Inflammatory macrophage (primary cell): ENCODE measurements at places on chromosomes 5 and 9.
A peak's percentile ranks its signal among the peaks of the same experiment; 100 is the strongest.

GRCh38 chr5:106085136-106085535 is 1585.6 kb downstream of the EFNA5 start:
- DNase-seq, result no peak

DNA sequence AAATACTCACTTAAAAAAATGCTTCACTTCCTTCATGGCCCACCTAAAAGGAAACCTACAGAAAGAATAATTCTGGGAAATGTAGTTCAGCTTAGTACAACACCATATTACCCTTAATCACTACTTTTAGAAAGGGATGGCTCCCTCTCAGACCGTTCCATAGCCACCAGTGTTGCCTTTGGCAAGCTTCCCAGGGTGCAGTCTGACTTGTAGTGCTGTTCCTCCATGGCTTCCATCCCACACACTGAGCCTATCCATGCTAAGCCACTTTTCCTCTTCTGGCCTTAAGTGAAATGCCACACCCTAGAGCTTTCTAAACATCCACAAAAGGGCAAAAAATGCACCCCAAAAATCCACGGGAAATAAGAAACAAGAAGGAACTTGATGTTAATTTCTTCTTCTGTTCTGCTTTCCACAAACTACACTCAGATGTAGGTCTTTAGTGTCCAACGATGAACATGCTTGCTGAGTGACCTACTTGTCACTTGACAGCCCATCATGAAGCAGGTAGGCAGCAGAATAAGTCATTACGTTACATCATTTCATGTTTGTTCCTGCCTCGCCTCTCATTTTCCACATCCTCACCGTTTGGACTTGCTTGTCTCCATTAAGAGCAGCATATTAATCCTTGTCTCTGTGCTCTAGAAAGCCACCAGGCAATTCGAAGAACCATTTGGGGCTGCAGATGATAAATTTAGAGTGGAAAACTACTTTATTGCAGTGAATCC is 391.1 kb upstream of the GRAMD2B start:
- DNase-seq, result no peak

GRCh38 chr9:1051210-1051583 is 1.0 kb downstream of the DMRT2 start:
- no peak for DNase-seq

DNA sequence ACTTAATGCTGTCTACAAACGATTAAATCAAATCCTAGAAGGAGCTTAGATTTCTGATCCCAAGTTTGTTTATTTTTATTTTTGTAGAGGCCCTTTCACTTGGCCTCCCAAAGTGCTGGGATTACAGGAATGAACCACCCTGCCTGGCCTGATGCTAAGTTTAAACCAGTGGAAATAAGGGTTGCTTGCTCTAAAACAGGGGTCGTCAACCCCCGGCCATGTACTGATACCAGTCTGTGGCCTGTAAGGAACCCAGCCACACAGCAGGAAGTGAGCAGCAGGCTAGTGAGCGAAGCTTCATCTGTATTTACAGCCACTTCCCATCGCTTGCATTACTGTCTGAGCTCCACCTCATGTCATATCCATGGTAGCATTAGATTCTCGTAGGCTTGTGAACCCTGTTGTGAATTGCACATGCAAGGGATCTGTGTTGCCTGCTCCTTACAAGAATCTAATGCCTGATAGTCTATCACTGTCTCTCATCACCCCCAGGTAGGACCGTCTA is 11.4 kb downstream of the TTC1 start:
- no peak for DNase-seq

GRCh38 chr5:93580927-93581445 is at the start of gene NR2F1-AS1:
NR2F1-AS1 (minus strand) TSS chr5:93581219.
- no peak for DNase-seq

- no peak for DNase-seq
Measured at GRCh38 chr5:124289130-124289529, 457.3 kb downstream of the ZNF608 start.

- no peak for DNase-seq
Measured at GRCh38 chr9:85020791-85021190, 351.3 kb downstream of the NTRK2 start.

- no peak for DNase-seq
Measured at GRCh38 chr5:68237715-68238114, 22.2 kb downstream of the PIK3R1 start.

- DNase-seq, result peak; percentile 15
Measured at GRCh38 chr5:891837-892393, 686 bp downstream of the BRD9 start.

- no peak for DNase-seq
Measured at GRCh38 chr9:138114501-138115245, 237.1 kb downstream of the CACNA1B start.

DNA sequence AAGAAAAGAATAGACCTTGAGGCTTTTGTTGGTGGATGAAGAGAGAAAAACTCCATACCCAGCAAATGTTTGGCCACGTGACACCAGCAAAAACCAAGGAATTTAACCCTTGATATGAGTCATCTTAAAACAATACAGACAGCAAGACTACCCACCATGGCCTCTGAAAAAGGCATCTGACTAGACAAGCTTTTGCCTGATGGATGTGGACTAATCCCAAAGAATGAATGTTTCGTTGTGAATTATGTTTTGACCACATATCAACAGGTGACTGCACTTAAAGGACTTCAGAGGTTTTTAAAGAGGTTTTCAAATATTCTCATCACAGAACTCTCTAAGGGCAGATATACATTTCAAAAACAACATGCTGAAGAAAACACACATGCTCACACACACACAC is 33.0 kb upstream of the SLC1A3 start:
- no peak for DNase-seq

DNA sequence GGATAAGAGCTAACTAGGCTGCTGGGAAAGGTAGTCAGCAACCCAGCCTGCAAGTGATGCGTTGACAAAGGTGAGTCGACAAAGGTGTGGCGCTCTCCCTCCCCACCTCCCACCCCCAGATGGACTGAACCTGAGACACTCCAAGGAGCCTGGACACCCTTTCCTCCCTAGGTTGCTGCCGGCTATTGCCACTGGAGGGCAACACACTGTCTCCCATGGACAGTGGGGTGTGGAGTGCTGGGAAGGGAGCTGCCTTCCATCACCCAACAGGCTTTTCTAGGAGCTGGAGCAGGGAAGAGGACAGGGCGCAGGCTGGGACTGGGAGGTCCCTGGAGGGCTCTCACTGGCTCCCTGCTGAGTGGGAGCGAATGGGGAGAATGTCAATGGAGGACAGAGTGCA is 75.4 kb upstream of the ARAP3 start:
- no peak for DNase-seq

DNA sequence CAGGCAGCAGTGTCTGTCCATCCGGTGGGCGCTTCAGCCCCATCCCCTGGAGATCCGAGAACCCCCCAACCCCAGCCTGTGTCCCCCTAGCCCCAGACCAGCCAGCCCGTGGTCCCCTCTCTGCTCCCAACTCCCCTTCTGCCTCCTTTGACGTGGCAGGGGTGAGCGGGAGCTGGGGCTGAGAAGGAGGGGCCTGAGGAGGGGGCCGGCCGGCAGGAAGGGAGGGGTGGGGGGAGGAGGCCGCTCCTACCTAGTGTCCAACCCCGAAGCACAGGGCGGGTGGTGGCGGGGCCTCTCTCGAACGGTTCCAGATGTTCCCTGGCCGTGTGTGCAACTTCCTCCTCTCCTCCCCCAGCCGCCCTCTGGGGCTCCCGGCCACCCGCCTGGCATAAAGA is 31.0 kb downstream of the GOLGA2 start:
- DNase-seq, result peak; percentile 64

- no peak for DNase-seq
Measured at GRCh38 chr5:124796495-124796894, 50.1 kb upstream of the ZNF608 start.

DNA sequence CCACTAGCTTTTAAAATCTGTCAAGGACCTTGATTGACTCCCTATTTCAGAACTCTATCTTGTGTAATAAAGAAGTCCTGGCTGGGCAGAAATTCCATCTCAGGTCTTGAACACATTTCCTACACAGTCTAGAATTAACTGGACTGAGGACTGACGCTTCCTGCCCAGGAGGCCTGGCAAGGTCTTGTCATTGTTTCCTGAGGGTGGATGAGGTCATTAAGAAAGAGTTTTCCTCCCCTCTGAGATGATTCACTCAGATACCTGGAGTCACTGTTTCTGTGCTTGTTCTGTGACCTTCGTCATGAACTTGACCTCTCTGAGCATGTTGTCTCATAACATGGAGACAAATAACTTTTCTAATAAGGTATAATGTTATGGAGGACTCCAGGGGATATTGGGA is 10.0 kb downstream of the MTAP start:
- DNase-seq, result no peak

GRCh38 chr5:98775246-98776065 is 2.0 kb downstream of the RGMB start:
- DNase-seq, result no peak

GRCh38 chr5:96196890-96197289 is 235.2 kb upstream of the ELL2 start:
- DNase-seq, result peak; percentile 51

DNA sequence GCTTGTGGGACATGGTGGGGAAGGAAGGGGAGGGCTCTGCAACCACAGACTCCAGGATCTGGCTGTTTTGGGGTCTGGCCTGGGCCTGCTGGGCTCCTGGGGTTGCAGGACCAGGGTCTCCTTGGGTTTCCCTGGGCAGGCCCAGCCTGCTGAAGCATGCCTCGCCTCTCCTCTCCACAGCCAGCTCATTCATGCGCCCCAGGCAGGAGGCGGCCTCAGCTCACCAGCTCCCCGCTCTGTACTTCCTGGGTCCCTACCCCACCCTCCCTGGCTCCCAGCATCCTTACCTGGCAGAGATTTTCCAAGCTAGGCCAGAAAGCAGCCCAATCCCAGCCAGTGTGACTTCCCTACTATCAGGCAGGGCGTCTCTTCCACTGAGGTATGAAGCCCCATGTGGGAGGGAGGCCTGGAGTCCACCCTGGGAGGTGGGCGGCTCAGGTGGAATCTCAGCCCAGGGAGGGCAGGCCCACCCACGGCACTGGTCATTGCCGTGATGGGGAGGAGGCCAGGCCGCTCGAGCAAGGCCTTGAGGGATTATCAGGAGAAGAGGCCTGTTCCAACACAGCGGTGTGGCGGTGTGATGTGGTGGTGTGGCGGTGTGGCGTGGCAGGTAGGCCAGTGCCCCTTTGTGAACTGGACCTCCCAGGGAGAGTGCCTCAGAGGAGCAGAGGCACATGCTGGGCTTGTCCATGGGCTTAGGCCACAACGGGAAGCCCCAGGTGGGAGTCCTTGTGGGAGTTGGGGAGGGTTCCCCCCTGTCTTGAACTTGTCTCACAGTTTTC is 103.4 kb downstream of the DAB2IP start:
- DNase-seq, result no peak

GRCh38 chr9:89611425-89611824 is 6.6 kb downstream of the GADD45G start:
- DNase-seq, result no peak

DNA sequence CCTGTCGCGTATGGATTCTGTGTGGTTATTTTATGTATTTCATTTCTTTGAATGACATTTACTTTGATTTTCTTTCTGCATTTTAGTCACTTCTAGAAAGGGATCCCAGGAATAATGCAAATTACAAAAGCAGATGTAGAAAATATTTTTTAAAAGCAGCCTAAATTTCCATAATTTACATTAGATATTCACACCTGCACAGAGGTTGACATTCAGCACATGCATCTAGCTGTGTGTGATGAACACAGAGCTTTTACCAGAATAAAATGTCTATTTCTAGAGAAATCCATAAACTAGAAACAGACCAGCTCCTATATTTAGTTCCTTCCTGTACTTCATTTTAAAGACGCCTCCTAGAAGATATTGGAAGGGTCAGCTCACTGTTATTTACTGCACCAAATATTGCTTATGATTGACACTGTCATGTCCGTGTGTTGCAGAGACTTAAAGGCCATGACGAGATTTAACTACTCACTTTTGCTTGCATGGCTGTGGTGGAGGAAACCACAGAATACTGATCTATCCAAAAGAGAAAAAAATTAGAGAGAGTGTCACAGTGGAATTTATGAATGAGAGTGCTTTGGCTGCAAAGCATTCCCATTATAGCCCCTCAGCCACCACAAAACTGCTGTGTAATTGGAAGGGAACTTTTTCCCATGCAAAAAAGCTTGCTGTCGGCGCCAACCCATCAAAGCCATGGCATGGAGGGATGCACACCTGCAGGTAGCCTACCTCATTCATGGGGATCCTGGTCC is 58.1 kb downstream of the EBF1 start:
- DNase-seq, result no peak

DNA sequence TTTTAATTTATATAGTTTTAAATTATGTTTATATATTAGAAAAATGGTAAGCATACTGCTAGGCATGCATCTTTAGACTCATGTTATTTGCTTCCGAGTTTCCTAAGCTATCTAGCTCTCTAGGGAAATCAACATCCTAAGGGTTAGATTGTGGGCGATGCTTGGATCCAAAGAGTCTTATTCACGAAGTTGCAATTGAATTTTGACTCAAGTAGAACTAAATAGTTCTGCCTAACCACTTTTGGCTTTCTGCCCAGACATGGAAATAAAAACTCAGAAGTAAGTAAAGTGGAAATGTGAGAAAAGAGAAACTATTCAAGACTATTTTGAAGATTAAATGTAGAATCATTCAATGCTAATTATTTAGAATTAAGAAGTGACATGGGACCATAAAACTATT is 440.4 kb downstream of the CDH18 start:
- DNase-seq, result no peak

- DNase-seq, result no peak
Measured at GRCh38 chr5:173238312-173239232, 3.6 kb upstream of the NKX2-5 start.

- DNase-seq, result no peak
Measured at GRCh38 chr9:85402551-85402950, 339.2 kb downstream of the AGTPBP1 start.

GRCh38 chr9:19720377-19720776 is 68.5 kb downstream of the SLC24A2 start:
- DNase-seq, result no peak

- no peak for DNase-seq
Measured at GRCh38 chr5:16577677-16578076, 39.1 kb downstream of the RETREG1 start.

- no peak for DNase-seq
Measured at GRCh38 chr5:148387325-148387724, 3.6 kb downstream of the FBXO38 start.

DNA sequence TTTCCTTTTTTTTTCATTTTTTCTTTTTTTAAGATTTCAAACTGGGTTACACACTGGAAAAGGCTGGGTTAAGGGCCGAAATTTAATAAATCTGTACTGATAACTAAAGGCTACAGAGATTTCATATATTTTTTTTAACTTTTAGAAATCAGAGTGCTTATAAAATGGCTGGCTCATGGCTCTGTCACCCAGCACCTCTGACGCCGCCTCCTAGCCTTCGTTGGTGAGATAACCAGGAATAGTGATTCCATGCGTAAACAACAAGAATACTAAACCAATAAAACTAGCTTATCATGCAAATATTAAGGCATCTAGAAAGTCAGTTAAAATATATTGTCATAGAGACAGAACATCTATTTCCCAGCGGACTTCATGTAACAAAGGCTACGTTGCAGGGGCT is 226.4 kb downstream of the NFIB start:
- DNase-seq, result no peak
